ENCODE measurements at places on chromosomes 5 and 9.

- no peak for DNase-seq
Measured at GRCh38 chr9:7097040-7097715, 339.4 kb downstream of the KDM4C start.

DNA sequence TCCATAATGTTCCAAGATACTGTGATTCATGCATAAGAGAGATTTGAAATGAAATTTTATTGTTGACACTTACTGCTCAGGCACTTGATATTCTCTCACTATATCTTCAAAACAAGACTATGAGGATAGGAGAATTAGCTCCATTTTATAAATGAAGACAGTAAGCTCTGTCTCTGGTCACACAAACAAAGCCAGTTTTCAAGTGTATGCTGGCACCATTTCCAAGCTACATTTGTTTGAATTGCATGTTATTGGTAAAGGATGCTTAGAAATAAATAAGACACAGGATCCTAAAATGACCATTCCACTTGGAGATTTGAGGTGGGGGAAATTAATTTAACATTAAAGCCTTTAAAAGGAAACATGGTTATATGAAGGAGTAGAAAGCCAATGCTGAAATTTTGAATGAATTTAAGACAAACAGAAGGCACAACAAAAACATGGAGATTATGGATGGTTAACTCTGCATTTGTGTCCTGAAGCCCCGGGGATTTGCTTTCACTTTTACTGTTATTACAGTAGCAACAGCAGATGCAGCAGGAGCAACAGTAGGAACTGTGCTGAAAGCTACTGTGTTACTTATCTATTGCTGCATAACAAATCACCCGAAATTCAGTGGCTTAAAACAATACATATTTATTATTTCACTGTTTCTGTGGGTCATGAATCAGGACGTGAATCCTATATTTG is 79.7 kb upstream of the ASTN2 start:
- no peak for DNase-seq

GRCh38 chr5:2892466-2893000 is 141.1 kb upstream of the IRX2 start:
- no peak for DNase-seq

GRCh38 chr9:91777292-91777830 is 172.7 kb downstream of the ROR2 start:
- DNase-seq = no peak

GRCh38 chr9:20980832-20981455 is 50.5 kb downstream of the HACD4 start:
- DNase-seq = peak; percentile 6

DNA sequence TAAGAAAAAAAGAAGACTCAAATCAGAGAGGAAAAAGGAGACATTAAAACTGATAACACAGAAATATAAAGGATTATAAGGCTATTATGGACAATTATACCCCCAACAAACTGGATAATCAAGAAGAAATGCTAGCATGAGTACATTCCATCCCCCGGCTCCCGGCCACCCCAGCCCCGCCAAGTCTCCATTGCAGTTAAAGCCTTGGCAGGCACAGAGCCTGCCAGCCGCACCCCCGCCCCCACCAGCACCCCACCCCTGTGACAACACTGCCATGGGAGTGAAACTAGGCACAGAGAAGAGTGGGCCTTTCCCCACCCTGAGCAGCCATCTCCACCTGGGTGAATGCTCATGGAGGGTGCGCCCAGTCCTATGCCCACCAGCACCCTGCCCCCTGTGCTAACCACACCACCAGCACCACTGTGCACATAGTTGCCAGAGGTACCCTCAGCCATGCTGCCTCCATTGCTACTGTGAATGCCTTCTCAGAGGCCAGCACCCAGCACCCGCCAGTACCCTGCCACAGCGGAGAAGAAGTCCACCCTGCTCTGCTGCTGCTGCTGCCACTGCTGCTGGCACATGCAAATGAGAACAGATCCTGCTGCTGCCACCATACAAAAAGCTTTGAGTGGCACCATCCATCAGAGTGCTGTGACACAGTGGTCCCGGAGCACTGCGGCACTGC is 117.0 kb downstream of the CSNK1G3 start:
- DNase-seq = no peak

DNA sequence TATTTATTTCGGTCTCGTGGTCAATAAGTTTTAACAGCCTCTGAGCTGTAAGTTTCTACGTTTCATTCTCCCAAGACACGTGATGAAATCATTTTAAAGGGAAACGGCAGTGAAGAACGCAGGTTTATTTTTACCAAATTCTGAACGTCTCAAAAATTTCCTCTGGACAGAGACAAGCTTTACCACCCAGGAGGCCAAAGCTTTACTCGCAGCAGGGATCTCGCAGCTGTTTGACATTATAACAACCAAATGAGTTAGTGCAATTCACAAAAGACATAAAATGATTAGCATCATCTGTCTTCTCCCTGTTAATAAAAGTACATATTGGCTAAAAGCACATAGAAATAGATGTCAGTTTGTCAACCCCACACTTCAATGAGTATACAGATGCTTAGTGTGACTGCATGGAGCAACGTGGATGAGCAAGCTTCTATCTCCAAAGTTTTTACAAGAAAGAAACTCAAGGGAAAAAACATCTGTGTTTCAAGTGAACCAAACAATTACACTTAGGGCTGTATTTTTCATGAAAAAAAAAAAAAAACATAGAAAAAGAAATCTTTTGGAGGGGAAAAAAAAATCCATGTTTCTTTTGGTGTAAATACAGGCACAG is 2.5 kb downstream of the SEMA5A start:
- no peak for DNase-seq

GRCh38 chr5:137078171-137078665 is 420.9 kb downstream of the SPOCK1 start:
- peak; percentile 28 for DNase-seq

DNA sequence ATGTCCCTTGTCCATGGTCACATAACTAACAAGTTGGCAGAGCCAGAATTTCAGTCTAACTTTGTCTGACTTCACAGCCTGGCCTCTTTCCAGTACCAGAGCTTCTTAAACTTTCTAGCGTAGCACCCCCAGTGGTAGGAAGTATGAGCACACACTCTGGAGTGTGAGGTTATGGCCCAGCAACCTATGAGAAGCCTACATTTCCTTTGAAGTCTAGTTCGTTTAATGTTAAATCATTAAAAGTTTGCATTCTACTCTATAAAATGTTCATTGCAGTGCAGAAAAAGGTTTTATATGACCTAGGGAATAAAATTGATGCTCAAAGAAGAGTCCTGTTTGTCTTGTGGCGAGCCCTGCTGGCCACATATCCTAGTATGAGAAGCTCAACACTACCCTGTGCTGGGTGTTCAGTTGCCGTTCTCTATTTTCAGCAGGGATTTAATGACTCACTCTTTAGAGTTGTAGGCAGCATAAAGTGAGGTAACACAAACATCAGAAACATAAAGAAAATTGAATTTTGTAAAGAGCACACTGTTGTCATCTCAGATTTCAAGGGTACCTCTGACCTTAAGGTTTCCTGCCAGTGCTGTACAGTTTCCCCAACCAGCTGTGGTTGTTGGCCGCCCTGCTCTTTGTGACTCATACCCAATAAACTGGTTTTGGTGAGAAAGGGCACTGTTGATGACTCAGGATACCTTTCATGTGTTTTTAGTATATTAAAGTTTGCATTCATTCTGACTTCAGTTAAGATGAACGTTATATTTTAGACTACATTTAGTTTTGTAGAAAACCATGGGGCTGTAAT is 14.3 kb downstream of the MCCC2 start:
- peak; percentile 14 for DNase-seq

DNA sequence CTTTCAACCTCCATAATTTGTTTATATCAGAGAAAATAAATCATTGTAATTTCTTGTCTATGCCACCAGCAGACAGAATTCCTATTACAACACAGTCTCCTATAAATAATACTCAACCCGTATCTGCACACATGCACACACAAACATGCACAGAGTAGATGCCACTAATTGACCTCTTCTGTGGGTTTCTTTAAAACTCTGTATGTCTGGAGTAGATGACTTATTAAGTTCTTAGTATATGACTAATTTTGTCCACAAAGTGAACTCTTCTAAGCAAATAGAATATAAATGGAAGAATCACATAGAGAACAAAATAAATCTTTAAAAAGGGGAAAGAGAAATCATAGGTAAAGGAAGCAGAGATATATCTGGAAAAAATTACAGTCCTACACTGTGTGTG is 452.3 kb downstream of the MTRR start:
- DNase-seq = no peak

- DNase-seq = no peak
Measured at GRCh38 chr5:168370831-168371230, 79.4 kb downstream of the WWC1 start.

GRCh38 chr5:139513852-139514485 is 31.4 kb upstream of the STING1 start:
- no peak for DNase-seq

DNA sequence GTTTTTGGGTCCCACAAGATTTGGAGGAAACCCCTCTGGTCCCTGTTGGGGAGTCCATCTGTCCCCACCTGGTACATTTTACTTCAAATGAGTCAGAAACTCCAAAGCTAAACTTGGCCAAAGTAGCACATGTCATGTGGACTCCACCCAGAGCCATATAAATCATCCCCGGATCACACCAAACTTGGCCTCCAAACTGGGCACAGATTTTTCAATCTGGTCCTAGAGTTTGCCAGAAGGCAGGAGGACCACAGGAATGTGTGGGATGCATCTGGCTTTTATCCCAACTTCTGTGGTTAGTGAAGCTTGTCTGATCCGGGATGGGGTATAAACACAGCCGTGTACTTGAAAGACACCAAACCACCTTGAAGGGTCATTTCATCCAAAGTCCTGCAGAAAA is 66.3 kb downstream of the MAT2B start:
- no peak for DNase-seq

DNA sequence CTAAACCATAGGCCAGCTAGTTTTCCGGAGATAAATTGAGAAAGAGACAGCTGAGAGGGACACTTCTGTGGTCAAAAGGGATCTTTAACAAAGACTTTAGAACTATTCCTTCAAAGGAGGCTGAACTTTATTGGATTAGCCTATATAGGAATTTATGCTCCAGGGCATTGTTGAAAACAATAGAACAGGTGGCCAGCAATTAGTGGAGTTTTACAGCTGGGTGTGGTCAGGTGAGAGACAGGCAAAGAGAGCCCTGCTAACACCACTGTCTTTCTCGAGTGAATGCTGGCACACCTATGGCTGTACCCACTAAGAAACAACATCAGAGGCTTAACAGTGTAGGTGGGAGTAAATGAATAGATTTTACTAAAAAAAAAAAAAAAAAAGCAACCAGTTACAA is 16.7 kb upstream of the TLR4 start:
- DNase-seq = no peak

DNA sequence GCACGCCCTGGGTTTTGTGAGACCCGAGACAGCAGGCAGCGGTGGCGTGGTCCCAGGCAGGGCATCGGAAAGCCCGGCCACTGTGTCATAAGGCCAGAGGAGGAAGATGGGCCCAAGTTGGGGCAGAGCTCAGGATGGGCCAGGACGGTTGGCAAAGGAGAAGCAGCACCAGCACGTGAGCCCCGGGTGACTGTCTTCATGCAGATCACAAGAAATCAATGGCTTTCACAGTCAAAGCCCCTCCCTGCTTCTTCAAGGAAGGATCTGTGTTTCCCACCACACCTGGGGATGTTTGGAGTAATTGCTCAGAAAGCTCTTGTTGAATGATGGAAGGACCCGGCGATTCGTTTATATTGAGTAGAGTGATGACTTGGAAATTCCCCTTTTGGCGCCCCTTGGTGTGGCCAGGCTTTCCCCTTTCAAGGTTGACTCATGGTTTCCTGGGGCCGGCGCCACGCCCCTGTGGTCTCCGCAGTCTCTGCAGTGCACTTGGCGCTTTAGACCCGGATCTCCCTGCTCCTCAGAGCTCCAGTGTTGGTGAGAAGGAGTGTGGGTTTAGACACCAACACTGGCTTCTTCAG is 52.1 kb downstream of the IL31RA start:
- DNase-seq = no peak

GRCh38 chr9:72041369-72041768 is 19.0 kb downstream of the C9orf57 start:
- no peak for DNase-seq

DNA sequence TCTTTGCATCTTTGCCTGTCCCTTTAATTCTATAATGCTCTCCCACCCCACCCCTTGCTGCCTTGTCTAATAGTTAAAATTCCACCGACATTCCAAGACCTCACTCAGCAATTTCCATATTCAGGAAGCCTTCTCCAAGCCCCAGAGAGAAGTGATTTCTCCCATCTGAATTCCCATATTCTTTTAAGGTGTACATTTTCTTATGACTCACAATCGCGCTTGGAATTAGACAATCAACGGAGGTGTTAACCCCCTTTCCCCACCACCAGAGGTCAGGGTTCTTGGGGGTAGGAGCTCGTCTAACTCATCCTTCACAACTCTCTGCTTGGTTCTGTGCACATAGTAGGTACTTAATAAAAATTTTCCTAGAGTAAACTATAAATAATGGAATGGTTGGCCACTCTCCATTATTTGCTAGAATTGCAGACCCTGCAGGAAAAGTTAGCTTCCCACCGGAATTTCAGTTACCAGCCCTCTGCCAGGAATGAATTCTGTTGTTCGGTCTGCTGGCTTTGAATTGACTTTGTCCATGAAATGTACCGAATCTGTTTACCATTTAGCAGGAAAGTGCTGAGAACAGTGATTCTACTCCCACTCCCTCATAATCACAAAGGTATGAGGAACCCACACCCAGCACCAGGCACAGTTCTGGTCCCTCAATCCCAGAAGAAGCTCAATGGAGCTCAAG is 5.0 kb downstream of the KCNIP1 start:
- no peak for DNase-seq

- no peak for DNase-seq
Measured at GRCh38 chr9:26735160-26735559, 157.4 kb downstream of the CAAP1 start.

DNA sequence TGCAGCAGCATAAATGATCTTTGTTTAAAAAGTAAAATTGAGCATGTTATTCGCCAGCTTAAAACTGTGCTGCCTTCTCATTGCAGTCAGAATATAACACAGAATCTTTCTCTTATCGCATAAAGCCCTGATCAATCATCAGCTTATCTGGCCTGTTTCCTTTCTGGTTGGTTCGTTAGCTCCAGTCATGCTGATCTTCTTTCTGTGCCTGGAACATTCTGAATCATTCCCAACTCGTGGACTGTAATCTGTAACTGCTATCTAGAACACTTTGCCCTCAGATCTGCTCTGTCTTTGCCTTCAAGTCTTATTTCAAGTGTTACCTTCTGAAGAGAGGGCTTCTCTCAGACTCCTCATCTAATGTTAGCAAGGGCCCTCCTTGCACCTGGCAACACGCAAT is 11.9 kb upstream of the FER start:
- no peak for DNase-seq

- DNase-seq = peak; percentile 51
Measured at GRCh38 chr5:152349683-152350526, 55.2 kb downstream of the NMUR2 start.

GRCh38 chr5:33601881-33602280 is 161.1 kb downstream of the TARS1 start:
- no peak for DNase-seq

- DNase-seq = no peak
Measured at GRCh38 chr5:72860499-72860898, 44.0 kb downstream of the TNPO1 start.

DNA sequence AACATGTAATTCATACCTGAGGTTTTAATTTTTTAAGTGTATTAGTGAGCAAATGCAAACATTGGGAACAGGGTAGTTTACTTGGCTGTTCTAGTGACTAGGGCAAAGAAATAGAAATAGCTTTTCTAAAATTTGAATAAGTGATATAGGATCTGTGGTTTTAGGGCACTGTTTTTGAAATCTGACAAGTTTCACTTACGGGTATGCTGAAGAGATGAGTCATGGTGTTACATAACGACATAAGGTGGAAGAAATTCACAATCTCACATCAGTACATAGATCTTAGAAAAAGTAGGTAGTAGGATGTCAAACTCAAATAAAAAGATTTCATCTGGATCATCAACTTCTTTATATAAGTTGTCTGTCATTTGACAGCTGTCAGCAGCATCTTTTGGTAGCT is 772.3 kb downstream of the MAT2B start:
- no peak for DNase-seq

Measured in nephron progenitor cell (in vitro differentiated cells).